ENCODE measurements at places on chromosomes 4 and X.

DNA sequence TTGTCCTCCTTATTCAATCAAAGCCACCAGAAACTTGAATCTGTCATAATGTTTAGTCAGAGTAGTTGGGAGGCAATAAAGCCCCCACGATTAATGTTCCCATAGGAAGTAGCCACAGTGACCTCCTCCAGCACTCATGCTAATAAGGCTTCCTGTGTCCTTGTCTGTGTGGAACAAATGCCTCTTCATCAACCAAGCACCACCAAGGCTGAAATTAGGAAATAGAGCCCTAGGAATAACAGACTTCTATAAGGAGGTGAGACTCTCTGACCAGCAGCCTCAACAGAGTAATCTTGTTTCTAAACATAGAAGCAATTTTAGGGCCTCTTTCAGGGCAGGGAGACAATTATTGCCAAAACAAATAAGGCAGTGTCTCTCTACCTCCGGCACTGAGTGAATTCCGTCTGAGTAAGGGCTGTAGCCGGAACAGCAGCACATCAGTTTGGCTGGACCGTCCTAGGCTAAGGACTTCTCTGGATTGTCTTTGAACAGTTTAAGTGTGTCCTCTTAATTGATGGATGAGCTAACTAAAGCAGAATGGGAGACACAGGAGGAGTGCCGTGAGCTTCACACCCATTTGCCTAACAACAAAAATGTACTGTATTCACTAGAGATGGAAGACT lies 329.2 kb upstream of the HAND2 start:
- no peak for DNase-seq

GRCh38 chr4:22678940-22679854 lies 13.5 kb upstream of the GBA3 start:
- DNase-seq, result no peak

- DNase-seq, result no peak
Measured at GRCh38 chr4:96407225-96407624, 567.3 kb downstream of the PDHA2 start.

- no peak for DNase-seq
Measured at GRCh38 chr4:34422472-34423175, 1821.7 kb downstream of the ARAP2 start.

DNA sequence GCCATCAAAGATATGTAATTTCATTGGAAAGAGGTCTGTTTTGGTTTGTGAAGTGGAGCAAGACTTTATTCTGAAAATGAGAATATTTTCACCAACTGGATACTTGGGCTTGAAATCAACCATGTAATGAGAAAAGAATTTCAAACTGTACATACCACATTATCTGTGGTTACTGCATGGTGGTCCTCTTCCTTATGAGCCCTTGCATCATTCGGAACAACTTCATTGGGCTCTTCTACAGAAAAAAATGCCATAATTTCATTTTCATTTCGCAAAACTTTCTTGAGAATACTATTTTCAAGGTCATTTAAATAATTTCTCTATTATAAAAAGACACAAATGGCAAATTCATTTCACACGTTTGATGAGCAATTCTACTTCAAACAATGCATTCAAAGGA lies 148.6 kb upstream of the RPS6KA6 start:
- DNase-seq, result no peak

DNA sequence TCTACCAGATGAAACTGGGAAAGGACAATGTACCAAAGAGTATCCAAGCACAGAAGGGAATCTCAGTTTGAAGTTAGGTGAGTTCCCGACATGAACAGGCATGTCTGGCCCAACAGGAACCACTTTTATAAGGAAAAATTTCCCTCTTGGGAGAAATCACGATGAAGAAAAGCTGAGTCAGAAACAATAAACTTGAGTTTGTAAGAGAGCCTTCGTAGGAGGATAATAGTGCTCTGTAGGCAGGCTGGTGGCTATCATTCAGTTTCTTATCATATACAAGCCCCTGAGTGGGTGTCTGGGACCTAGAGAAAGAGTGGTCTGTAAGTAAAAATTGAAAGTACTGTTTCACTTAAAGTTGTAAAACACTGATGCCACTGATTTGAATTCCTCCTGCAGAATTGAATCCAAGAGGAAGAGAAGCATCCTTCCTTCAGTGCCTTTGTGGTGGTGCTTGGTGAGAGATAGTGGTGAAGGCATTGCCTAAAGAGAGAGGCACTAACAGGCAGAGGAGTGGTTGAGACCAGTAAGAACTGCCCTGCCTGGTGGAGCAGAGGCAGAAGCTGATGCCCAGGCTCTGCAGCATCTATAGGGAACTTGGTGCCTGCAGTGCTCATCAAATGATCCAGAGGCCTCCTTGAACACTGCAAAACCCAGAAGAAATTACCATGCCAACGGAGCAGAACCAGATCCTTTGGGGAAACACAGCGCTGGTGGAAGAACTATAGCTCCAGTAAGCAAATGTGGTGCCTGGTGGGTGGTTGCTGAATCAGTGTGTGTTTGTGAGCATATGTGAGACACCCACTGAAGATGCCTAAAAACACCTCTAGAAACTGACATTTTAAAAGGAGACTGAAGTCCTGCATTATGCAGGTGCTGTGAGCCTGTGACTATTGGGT lies 31.7 kb upstream of the METAP1 start:
- DNase-seq, result no peak

DNA sequence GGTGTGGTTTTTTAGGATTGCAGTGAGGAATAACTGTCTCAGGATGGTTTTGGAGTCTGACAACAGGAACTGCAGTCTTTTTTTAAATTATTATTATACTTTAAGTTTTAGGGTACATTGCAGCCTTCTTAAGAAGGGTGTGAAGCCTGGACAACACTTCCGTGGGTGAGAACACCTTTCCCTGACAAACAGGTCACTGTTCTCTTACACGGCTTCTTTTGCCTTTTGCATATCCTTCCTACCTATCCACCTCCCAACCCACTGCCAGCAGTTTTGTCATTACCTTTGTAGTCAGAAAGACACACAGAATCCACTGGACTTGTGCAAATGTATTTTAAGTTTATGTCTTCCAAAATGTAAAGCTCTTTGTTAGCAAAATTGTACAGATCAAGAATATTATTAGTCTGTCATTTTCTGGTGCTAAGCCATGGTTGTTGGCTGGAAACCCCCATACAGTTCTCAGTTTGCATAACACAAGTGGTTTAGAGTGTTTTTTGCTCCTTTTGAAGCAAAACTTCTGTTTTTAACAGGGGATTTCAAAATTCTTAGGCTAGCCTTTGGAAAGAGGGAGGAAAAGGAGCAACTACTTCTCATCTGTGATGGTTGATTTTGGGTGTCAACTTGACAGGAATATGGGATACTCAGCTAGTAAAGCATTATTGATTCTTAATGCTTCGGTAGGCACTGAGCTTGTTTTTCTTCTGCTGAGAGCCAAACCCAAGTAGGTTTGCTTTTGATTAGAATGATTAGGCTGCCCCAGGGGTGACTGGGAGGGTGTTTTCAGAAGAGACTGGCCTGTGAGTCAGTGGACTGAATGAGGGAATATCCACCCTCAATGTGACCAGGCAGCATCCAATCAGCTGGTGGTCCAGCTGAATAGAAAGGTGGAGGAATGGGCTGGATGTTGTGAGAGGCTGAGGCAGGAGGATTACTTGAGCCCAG lies 29.4 kb upstream of the KLHL2 start:
- no peak for DNase-seq

DNA sequence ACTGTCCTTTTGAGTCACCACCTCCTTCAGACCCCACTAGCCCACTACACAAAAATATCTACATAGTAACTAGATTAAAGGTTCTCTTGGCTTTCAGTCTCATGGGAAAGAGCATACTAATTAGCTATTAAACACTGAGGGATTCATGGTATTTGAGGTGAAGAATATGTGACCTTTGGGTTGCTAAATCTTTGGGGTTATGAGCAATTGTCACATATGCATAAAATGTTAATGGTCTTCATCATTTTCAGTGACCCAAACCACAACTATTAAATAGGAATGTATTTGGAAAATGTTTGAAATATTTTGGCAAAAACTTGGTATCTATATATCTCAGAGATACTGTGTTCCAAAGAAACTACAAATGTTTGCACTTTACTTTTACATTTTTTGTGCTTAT lies 365.1 kb downstream of the MAGEB5 start:
- DNase-seq, result no peak

DNA sequence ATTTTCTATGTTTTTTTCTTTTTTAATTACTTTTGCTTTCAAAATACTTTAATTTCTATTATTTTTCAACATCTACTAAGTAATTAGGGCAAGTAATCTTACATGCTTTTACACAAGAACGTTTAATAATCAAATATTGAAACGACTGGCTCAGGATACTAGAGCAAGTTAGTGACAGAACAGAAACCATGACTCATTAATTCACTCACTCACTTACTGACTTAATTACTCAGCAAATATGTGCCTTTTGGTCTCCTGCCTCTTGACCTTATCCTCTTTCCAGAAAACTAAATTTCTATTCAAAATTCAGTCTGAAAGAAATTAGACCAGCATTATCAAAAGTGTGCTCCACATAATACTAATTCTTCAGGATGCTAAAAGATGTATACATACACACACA lies 314.9 kb upstream of the TEX13C start:
- DNase-seq, result no peak

DNA sequence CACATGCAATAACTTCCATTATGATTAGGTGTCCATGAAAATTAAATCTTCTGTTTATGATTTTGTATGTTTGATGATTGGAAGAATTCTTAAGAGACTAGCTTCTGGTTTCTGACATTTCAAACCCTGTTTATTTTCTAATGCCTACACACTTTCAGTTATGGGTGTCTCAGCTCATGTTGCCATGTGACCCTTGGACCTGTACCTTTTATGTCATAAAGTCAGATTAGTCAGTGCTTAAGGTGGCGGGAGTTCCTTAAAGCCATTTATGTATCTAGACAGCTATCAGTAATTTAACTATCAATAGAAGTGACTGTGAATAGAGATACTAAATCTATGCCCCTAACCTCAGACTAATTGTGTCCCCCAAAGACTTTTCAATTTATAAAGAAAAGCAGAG lies 155.6 kb downstream of the GBA3 start:
- DNase-seq, result no peak

DNA sequence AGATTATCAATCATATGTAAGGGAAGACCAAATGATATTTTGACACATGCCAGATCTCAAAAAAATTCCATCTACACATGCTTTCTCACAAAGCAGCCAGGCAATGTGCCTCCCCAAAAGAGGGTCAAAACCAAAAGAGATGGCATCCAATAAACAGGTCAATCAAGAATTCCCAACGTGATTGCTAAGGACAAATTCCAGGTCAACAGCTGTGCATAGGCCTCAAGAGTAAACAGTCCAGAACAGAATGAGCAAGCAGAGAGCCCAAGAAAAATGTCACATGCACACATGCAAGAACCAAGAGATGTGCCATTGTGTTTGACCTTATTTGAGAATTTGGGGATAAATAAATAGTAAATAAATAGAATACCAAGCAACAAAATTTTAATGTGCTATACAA lies 136.7 kb downstream of the APBB2 start:
- no peak for DNase-seq

- no peak for DNase-seq
Measured at GRCh38 chr4:154454710-154455109, 36.9 kb downstream of the DCHS2 start.

GRCh38 chrX:50497114-50497513 lies 26.5 kb upstream of the DGKK start:
- no peak for DNase-seq

DNA sequence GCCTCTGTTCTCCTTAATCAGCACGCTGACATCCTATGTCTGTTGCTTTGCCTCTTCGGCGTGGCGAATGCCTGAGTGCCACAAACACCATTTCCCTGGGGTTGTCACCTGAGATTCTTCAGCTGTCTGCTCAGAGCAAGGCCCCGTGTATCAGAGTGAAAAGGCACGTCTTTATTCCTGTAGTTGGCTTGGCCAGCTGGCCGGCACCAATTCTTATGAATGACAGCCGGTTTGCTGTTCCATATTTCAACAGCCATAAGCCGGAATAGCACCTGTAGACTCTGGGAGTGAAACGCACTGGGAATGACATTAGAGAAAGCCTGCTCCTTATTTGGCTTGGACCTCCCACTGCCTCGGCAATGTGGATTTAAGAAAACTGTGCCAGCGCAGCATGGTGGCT lies 89.3 kb downstream of the MGST2 start:
- DNase-seq, result no peak

DNA sequence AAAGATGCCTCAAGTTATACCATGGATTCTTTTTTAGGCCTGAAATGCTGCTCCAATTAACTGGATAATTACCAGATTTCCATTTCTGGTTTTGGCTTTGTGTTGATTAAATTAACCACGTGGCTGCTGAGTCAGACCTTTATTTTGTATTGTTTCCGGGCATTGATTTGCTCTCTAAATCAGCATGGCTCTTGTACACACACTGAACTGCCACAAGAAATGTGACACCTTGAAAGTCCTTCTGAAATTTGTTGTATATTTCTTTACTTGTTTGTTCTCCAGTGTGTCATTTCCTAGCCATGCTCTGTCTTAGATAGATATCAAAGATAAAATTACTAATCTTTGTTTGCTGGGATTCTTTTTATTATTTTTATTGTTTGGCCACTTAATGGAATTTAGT lies 11.7 kb downstream of the MTTP start:
- DNase-seq, result peak; percentile 60

DNA sequence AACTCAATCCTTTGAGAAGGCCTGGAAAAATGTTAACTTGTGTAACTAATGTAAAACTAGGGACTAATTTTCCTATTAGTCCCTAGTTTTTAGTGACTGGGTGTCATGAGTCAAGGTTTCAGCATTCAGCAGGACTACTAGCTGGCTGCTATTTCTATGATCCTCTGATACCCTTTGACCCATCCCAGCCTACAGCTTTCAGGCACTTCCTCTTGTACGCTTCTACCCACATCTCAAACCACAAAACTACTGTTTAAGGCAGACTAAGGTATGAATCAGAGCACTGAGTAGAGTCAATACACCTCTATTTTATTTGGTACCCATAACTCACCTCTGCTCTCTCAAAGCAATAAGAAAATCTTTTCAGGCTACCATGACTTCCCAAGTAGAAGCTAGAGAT lies 809.6 kb downstream of the PDHA2 start:
- no peak for DNase-seq

- no peak for DNase-seq
Measured at GRCh38 chr4:126242679-126243390, 928.1 kb downstream of the FAT4 start.

GRCh38 chr4:128449251-128449650 lies 161.6 kb upstream of the PGRMC2 start:
- no peak for DNase-seq

DNA sequence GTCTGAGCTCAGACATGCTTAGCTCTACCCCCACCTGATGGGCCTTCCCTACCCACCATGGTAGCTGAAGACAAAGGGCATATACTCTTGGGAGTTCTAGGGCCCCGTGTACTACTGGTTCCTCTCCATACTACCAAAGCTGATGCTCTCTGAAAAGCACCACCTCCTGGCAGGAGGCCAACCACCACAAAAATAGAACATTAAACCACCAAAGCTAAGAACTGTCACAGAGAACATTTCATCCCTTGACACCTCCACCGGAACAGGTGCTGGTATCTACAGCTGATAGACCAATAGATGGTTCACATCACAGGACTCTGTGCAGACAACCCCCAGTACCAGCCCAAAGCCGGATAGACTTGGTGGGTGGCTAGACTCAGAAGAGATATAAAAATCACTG lies 13.4 kb downstream of the EDA2R start:
- DNase-seq, result no peak

All from NCI-H1436 (cell line).